NCI-H1436 treated with DMSO at 0.1 percent for 48 hours (cell line): ENCODE measurements at places on chromosomes 4 and X.

- DNase-seq, result no peak
Observed at GRCh38 chr4:165461159-165461821, 82.5 kb downstream of the CPE start.

GRCh38 chr4:79597266-79597665 lies 189.2 kb upstream of the GK2 start:
- no peak for DNase-seq

DNA sequence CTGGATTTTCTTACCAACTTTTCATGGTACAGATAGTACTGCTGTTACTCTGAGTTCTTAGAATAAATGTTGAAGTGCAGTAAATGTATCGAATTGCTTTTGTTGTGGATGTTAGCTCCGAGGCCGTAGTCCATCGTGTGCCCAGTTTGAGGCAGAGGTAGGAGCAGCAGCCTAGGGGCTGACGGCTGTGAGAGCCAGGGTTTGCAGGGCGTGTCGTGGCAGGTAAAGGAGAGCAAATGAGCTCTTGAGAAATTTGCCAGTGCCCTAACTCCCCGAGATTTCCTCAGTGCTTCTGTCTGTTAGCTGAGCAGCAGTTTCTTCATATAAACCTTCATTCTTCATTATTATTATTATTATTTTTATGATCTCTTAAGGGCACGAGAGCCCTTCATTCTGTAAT lies 21.6 kb downstream of the PRIMPOL start:
- no peak for DNase-seq

DNA sequence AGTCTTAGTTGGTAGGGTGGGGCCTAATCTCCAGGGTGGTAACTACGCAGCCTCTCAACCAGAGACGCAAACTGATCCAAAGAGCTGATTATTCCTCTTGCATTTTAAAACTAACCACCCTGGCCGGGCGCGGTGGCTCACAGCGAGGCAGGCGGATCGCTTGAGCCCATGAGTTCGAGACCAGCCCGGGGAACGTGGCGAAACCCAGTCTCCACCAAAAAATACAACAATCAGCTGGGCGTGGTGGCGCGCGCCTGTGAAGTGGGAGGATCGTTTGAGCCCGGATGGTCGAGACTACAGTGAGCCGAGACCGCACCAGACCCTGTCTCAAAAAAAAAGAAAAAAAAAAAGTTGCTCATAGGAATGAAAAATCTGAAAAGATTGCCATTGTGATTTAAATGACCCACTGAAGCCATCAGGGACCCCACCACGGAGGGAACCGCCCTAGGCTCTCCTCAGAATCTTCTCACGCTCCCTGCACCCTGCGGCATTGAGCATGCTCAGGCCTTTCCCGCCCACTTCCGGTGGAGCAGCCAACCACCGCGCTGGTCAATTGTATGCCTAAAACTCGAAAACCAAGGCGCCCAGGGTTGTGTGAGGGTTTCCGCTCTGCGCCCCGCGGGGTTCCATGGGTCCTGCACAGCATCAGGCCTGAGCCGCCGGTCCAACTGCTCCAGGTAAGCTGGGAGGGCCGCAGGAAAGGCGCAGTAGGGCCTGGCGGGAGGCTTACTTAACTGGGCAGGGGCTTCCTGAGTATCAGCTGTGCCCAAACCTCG lies at the start of gene TRIM60:
Gene TRIM60 (plus strand): TSS at position 564 of the 776 bp plus-strand sequence. CDS start 8,074 bp downstream, outside the sequence.
- DNase-seq, result no peak

DNA sequence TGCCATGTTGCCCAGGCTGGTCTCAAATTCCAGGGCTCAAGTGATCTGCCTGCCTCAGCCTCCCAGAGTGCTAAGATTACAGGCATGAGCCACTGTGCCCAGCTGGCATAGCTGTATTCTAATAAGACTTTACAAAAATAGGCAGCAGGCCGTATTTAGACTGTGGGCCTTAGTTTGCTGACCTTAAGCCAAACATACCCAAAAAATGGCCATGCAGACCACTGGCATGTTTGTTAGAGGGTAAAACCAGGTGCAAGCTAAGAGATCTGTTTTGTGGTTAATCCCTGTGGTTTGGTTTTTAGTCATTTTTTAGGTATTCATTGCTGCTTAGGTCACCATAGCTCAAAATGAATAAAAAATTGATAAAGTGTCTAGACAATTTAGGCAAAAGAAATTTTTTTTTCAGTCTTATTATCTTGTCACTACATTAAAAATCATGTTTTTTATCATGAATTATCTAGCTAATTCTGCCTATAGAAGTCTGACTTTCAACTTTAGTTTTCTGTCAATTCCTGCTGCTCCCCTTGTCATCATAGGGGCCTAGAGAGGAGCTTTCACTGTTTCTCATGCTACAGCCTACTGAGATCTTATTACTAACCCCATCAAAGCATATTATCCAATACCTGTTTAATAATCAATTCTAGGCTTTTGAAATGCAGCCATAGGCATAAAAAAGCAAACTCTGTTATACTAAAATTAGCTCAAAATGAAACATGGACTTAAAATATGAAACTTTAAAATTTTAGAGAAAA lies 7.5 kb upstream of the SPINK2 start:
- no peak for DNase-seq

- DNase-seq, result no peak
Observed at GRCh38 chr4:23305026-23305425, 584.8 kb downstream of the PPARGC1A start.

DNA sequence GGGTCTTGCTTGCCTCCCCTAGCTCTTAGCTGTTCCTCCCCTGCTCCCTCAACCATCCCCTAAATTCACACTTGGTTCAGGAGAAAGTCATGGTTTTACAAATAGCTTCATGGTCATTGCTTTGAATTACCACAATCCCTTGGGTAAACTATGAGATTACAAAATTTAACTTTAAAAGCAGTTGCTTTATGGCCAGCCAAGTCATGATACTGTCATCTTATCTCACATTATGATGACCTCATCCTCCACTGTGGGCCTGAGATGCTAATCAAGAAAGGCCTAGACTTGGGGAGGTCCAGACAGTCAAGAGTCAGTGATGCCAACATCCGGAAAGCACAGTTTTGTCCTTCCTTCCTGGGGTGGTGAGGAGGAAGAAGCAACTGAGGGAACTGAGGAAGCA lies 10.5 kb upstream of the FGF16 start:
- DNase-seq, result no peak

DNA sequence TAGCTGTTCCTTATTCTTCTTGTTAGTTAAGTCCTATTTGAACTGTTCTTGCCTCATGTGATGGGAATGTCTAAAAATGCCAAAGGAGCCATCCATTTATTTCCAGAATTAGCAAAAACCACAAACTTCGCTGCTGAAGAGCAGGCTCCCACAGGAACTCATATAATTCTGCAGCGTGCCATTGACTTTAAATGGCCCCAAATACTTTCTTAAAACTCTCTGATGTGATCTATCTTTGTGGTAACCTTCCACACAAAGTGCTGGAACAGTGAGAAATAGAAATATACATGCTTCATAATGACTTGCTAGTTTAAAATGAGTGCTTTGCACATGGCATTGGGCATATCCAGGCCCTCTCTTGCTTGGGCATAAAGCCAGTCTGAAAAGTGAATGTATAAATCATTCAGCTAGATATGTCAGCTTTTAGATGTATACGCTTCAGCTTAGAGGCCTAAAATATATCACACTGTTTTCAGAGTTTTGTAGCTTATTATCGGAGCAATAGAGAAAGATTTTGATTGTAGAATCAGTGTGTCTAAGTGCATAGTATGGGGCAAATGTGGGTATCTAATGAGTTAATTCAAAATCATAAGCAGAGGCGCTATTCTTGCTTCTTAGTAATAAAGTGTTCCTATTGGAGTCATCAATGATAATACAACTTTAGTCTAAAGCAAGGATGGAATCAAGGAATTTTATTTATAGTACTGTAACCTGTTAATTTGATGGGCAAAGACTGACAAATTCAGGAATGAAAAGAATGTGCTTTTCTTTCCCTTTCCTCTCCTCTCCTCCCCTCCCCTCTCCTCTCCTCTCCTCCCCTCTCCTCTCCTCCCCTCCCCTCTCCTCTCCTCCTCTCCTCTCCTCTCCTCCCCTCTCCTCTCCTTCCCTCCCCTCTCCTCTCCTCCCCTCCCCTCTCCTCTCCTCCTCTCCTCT lies 392.2 kb upstream of the ZFP42 start:
- no peak for DNase-seq

GRCh38 chrX:38628587-38628986 lies 67.2 kb downstream of the TSPAN7 start:
- no peak for DNase-seq

DNA sequence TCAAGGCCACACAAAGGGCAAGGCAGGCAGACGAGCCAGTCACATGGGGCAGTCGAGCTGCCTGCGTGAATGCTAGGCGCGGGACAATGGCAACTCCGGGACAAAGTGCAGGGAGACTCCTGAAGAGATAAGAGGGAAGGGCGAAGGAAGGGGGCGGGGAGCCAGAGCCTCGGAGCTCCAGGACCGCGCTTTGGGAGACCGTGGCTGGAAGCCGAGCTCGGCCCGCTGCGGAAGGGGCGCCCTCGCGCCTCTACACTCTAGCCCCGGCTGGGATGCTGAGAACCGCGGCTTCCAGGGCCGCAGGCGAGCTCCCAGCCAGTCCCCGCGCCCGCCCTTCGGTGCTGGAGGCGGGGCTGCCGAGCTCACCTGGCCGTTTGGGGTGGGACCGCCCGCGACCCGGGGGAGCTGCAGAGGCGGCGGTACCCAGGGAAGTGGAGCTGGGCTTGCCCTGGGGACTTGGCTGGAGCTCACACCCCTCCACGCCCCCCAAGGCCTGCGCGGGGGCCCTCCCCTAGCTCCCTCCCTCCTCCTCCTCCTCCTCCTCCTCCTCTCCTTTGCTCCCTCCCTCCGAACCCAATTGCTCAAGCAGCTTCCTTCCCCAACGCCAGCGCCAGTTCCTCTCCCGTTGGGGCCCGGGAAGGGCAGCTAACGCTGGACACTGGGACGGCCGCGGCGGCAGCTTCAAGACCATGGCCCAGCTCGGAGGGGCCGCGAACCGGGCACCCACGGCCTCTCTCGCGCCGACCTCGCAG lies at the start of gene SOWAHD:
Gene SOWAHD (plus strand): TSS at position 610 of the 752 bp plus-strand sequence. CDS start 80 bp downstream, at position 690.
- no peak for DNase-seq

DNA sequence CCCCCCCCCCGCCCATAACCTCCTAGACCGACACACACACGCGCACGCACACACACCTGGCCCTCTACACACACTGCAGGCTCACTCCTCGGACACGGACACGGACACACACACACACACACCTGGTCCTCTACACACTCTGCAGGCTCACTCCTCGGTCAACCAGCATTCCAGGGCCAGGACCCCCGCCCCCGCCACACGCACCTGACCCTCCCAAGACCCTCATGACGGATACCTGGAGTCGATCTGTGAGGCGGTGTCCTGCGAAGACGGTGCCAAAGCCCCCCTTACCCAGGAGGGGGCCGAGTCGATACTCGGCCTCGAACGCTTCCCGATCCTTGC lies 552 bp downstream of the PIM2 start:
- no peak for DNase-seq

DNA sequence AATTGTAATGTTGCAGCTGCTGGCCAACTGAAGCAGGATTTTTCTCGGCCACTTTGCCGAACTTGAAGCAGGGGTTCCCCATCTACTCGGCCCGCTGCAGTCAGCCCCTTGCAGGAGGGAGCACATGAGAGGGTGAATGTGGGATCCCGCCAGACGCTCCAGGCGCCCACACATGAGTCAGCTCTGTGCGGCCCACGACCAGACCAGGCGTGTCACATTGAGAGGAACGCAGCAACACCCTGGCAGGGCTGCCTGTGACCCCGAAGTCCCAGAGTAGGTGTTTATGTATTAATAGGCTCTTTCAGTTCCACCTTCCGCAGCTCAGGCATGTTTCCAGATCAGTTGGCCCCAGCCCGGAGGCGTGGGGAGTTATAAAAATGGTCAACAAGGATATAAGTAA lies 344.7 kb upstream of the PABPC4L start:
- no peak for DNase-seq

DNA sequence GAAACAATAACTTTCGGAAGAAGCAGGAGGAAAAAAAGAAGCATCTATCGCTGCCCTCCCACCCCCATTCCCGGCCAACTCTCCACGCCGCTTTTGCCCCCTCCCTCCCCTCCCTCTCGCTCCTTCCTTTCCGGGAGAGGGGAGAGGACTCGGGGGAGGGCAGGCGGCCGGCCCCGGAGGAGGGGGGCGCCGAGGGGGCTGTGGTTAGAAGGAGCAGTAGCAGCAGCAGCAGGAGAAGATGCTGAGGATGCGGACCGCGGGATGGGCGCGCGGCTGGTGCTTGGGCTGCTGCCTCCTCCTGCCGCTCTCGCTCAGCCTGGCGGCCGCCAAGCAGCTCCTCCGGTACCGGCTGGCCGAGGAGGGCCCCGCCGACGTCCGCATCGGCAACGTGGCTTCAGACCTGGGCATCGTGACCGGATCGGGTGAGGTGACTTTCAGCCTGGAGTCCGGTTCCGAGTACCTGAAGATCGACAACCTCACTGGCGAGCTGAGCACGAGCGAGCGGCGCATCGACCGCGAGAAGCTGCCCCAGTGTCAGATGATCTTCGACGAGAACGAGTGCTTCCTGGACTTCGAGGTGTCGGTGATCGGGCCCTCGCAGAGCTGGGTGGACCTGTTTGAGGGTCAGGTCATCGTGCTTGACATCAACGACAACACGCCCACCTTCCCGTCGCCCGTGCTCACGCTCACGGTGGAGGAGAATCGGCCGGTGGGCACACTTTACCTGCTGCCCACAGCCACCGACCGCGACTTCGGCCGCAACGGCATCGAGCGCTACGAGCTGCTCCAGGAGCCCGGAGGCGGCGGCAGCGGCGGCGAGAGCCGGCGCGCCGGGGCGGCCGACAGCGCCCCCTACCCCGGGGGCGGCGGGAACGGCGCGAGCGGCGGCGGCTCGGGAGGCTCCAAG lies 1.3 kb downstream of the PCDH7 start:
- DNase-seq, result no peak

GRCh38 chrX:54923376-54923775 lies 2.8 kb downstream of the TRO start:
- DNase-seq, result no peak

- DNase-seq, result no peak
Observed at GRCh38 chrX:147912093-147912801, 528 bp downstream of the FMR1 start.

GRCh38 chrX:39167791-39168190 lies 366.5 kb downstream of the MID1IP1 start:
- no peak for DNase-seq

GRCh38 chr4:20028645-20029044 lies 223.1 kb upstream of the SLIT2 start:
- no peak for DNase-seq

DNA sequence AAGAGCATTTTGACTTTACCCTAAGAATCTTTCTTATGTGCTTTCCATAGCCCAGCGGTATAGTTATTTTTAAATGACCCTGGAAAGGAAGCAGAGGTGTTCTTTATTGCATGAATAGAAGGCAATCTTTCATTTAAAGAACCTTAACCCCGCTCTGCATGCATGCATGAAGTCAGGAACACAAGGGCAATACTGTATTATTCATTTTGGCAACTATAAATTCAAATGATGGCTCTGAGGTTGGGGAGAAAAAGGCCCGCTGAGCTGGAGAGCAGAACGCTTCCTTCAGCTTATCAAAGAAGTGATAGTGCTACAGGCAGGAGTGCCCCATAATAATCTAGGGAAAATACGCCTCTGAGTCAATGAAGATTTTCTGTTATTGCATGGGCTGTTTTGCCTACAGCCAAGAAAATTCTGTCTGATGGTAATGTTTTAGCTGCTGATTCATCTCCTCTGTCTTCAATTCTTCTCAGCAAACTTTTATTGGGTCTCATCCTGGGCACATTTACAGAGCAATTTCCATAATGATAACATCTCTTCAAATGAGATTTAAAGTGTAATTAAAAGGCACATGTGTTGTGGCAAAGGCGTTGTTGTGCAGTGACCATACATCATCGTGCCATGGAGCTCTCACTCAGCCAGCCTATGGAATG lies 452.2 kb upstream of the FTHL17 start:
- no peak for DNase-seq

GRCh38 chr4:158786121-158786601 lies 17.3 kb downstream of the FNIP2 start:
- no peak for DNase-seq

- no peak for DNase-seq
Observed at GRCh38 chr4:29220761-29221160, 1499.4 kb upstream of the PCDH7 start.
